ENCODE measurements at places on chromosomes 3 and 15.

DNA sequence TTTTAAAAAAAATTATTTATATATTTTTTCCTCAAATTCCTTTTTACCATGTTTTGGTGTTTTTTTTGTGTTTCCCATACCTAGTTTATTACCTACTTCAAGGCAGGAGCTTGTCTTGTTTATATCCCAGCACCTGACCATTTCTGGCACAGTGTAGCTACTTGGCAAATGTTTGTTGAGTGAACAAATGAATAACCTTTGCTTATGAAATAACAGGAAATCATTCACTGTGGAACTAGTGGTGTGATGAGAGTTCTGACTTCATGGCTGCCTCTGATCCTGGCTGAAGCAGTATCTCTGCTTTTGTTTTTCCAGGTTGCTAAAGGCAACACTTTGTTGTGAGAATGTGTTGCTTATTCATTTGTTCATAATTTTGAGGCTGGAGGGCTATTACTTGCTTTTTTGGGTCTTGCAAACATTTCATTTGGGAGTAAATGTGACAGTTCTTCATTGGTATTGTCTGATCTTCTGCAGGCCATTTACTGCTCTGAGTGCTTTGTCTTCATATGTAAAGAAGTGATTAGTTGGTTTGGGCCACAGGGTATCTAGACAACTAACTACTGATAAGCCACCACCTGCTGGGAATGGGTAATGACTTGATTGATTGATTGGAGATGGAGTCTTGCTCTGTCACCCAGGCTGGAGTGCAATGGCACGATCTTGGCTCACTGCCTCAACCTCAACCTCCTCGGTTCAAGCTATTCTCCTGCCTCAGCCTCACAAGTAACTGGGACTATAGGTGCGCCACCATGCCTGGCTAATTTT, 5.7 kb downstream of the RAD54L2 start:
- DNase-seq, result no peak

DNA sequence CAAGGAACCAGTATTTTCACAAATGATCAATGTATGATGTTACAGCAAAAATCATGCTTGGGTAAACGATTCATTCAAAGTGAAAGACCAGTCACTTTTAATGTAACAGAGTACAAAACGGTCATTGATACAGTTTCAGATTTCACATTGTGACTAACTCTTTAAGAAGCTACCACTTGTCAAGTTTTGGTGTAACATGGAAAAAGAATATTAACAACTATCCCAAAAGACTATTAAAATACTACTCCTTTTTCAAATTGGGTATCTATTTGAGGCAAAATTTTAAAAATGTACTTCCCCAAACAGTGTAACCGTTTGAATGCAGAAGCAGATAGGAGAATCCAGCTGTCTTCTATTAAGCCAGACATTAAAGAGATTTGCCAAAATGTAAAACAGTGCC, 31.7 kb downstream of the AKAP13 start:
- DNase-seq, result no peak

- no peak for DNase-seq
Measured at GRCh38 chr3:146065573-146066006, 95.4 kb downstream of the PLOD2 start.

DNA sequence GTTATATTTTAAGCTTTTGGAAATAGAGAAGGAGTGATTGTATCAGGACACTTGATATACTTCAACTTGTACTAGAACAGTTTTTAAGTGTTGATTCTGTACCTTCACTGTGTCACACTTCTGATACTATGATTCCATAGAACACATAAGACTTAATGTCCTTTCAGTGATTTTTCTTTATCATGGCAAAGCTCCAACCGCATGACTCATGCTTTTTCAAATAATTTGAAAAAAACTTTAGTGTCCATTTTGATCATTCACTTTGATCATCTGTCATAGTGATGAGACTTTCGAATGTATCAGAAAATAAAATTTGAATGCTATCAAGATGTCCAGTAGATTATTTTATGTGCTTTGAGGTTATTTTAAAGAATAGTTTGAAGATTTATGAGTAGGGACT, 32.0 kb downstream of the AP4E1 start:
- no peak for DNase-seq

DNA sequence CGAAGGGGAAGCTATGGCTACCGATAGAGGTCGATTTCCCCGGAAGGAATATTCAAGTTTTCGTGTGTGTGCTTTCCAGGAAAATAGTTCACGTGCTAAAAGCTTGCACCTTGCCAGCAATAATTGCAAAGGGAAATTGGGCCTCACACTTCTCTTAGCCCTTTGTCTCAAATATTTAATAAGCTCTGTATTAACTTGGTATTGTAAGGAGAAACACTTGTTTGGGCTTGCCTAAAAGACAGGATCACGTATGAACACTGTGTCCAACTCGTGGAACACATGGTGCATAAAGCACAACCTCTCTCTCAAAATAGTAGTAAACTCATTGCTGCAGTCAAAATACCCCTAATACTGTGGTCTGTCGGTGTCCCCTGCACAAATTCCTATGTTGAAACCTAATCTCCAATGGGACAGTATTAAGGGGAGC, 352 bp upstream of the TMF1 start:
- no peak for DNase-seq

GRCh38 chr15:93036951-93037819, 51.8 kb downstream of the RGMA start:
- no peak for DNase-seq

GRCh38 chr3:147408188-147409100, 721 bp upstream of the ZIC1 start:
- no peak for DNase-seq

GRCh38 chr3:151226088-151226563, 23.1 kb upstream of the GPR171 start:
- no peak for DNase-seq

GRCh38 chr3:85589145-85589544, 630.4 kb downstream of the CADM2 start:
- DNase-seq, result no peak

DNA sequence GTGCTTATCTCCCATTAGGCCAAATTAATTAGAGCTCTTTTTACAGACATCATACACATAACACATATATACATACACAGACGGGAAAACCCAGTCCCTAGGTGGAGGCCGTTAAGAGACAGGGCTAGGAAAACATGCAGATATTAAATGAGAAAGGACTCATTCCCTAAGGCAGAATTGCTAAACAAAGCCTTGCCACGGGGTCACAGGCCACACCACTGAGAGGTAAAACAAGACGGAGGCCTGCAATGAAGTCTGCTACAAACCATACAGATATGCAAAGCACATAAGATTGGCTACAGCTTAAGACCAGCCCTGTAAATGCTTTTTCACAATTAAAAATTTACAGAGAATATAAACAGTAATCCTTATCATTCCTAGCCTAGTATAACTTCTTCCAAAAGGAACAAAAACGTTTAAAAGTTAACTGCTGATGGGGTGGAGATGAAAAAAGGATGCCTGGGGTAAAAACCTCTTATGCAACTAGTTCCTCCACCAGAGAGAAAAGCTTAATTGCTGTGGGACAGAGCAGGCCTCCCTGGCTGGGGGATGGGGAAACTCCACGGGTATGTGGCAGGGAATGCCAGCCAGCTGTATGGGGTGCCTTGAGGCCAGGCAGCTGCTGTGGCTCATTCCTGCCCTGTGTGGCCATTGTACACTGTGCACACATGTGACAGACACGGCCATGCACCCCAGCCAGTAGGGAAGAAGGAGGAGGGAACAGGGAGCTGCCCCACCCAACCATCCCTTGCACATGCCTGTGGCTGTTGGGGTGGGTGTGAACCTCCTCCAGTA, 481.4 kb upstream of the LMCD1 start:
- DNase-seq, result no peak

DNA sequence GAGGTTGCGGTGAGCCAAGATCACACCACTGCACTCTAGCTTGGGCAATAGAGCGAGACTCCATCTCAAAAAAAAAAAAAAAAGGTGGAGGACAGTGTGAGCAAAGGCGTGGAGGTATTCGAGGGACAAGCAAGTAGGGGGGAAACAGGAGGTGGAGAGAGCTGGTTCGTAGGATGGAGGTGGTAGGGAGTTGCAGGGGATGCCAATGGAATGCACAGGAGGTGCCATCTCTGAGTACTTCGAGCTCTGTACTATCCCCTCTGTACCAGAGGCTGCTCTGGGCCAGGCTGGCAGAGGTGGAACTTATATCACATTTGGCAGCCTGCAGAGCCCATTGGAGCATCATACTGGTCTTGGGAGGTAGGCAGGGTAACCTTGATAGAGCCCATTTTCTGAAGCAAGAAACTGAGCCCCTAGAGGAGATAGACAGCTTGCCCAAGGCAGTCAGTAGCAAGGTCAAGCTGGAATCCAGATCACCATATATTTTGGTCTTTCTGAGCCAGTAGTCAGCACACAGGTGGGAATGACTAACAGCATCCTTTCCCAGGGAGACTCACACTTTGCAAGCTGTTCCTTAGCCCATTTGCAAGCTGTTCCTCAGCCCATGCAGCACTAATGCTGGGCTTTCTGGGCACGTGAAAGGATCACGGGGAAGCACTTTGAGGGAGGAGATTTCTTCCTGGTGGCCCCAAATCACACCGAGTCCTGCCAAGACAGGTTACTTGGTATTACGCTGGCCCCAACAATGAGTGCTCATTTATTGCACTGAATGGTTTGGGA, 9.2 kb upstream of the CCDC33 start:
- no peak for DNase-seq

All from stimulated activated CD4-positive, alpha-beta T cell treated with anti-CD3 and anti-CD28 coated beads, TNF-alpha, amount 100 ng/mL, for 24 hours (primary cell).